ENCODE measurements at places on chromosomes 13 and 19.

- DNase-seq: no peak
These were observed 422.5 kb upstream of the SGCG start for GRCh38 chr13:22758245-22758644.

DNA sequence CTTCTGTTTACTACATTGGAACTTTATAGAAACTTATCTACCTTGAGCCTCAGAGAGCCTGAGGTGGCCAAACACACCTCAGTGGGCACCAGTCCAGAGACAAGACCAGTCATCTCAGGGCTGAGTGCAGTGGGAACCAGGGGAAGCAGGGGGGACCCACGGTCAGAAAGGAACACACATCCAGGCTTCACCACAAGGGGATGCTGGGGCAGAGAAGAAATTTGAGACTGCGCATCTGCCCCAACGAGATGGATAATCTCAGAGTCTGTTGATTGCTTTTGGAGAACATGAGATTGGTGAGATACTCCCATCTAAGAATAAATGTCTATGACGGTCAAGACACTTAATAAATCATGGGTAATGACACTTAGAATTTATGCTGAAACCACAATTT, 98.7 kb downstream of the DOCK9 start:
- DNase-seq: no peak

DNA sequence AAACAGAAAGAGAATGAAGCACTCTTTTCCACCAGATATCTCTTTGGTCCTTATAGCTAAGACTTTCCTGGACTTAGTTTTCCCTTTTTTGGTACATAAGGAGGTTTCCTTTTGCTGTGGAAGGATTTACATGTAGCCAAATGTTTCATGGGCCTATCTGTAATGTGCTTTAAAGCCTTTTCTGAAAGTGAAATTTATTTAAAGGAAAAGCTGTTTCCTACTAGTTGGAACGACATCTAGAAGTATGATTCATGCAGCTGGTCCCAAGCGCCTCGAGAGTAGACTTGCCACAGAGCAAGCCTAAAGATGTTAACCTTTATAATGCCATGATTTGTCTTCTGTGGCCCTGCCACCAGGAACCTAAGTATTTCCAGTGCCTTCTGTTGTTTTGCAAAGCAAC, 390.3 kb downstream of the DLEU7 start:
- peak; percentile 37 for DNase-seq

GRCh38 chr19:4097501-4097900, 26.4 kb downstream of the MAP2K2 start:
- DNase-seq: no peak

DNA sequence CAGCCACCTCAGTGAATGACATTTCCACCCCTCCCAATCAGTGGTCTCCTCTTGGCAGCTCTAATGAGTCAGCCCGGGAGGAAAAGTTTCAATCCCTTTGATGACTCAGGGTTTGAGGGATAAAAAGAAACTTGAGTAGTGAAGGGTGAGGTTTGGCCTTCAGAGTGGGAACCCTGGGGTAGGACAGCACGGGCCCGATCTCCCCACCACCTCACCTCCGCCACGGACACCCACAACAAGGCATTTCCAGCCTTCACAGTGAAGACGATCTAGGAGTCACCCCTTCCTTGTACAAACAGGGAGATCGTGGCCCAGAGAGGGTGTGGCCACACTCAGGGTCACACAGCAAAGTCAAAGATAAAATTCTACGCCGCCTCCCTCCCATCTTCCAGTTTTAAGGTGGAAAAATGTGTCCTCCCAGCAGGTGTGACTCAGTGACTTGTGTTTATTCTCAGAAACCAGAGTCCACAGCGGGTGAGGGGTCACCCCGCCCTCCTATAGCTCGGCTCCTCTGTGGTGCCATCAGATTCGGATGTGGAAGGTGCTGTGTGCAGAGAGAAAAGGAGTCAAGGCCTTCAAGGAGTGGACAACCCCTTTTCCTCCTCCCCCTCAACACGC, 12.3 kb downstream of the CIB3 start:
- peak; percentile 89 for DNase-seq

DNA sequence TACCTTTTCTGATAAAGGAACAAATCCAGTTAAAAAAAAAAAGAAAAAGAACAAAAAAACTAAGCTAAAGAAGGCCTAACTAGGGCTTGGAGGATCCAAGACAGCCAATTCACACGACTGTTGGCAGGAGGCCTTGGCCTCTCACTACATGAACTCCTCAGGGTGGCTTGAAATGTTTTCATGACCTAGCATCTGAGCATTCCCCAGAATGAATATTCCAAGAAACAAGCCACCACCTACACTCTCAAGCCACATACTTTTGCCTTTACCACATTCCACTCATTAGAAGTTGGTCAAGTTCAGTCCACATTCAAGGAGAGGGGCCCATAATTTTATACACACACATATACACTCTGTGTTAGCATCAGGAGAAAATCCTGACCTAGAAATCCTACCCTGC, 97.6 kb upstream of the SIAH3 start:
- no peak for DNase-seq

- DNase-seq: peak; percentile 71
These were observed 42.7 kb downstream of the ING1 start for GRCh38 chr13:110756219-110756631.

GRCh38 chr13:27918918-27919658, 712 bp upstream of the PDX1 start:
- no peak for DNase-seq

DNA sequence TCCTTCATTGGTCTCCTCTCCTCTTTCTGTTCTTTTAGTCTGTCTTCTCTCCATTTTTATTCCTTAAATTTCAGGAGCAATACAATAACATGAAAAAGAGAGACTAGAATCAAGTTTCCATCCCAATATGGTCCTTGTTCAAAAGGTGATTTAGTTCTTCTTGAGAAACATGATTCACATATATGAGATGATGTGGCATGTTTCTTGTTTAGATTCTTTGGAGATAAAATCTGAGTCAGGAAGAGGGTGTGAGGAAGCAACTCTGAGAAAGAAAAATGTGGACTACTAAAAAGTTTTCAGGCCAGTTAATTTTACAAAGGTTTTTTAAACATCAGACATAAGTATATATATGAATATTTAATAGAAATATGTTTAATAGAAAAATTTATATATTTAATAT, 231.4 kb downstream of the OXGR1 start:
- peak; percentile 16 for DNase-seq

GRCh38 chr19:44894052-44894400, 3.0 kb downstream of the TOMM40 start:
- DNase-seq: no peak

DNA sequence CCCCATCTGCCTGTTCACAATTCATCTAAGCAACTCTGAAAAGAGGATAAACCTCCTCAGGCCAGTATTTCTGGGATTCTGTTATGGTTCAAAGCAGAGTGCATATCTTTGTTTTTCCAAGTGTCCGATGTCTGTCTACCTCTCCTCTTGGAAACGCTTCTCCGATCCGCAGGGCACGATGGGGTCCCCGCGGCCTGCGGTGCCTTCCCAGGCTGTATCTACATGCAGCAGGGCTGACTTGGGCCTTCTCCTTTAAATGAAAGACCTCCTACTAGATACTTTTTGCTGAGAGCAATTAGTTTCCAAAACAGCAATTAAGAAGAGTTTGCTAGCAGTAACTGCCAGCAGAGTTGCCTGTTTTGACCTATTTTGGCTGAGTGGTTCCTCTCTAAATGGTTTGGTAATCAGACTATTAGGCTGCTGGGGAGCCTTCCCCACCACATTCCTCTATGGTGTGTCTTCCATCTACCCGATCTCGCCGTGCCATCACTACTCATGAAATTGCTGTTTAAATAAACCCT, 23.5 kb downstream of the COL4A2 start:
- peak; percentile 72 for DNase-seq

- no peak for DNase-seq
These were observed 51.6 kb upstream of the POMP start for GRCh38 chr13:28607187-28607955.

DNA sequence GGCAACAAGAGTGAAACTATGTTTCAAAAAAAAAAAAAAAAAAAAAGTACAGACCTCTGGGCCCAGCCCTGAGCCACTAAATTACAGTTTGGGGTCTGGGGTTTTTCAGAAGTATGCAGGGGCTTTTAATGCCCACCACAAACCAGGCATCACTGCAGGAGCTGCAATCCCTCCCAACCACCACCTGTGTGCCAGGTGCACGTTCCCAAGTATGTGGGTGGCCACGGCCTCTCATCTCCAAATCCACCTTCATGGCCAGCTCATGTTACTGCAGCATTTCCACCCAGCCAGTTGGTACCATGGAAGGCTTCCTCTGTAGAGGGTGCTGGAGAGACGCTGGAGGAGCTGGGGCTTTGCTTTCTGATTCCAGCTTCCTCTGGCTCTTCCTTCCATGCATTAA, 26.5 kb downstream of the CEP89 start:
- no peak for DNase-seq

DNA sequence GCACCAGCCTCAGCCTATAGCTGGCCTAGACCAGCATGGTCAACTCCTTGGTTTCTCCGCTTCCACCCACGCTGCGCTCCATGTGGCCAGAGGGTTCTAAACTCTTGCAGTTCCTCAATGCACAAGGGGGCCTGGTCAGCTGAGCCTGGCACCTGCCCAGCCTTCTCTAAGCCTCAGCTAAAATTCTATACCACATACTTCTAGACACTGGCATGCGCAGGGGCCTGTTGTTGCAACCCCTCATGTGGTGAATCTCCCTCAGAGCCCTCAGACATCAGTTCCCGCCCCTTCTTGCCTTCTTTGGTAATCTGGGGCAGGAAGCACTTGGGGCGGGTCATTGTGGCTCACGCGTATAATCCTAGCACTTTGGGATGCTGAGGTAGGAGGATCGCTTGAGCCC, 19.7 kb upstream of the LDLR start:
- no peak for DNase-seq

GRCh38 chr13:72121466-72121865, 254.5 kb upstream of the DACH1 start:
- DNase-seq: no peak

GRCh38 chr19:13817615-13818371, 22.6 kb downstream of the ZSWIM4 start:
- DNase-seq: no peak

DNA sequence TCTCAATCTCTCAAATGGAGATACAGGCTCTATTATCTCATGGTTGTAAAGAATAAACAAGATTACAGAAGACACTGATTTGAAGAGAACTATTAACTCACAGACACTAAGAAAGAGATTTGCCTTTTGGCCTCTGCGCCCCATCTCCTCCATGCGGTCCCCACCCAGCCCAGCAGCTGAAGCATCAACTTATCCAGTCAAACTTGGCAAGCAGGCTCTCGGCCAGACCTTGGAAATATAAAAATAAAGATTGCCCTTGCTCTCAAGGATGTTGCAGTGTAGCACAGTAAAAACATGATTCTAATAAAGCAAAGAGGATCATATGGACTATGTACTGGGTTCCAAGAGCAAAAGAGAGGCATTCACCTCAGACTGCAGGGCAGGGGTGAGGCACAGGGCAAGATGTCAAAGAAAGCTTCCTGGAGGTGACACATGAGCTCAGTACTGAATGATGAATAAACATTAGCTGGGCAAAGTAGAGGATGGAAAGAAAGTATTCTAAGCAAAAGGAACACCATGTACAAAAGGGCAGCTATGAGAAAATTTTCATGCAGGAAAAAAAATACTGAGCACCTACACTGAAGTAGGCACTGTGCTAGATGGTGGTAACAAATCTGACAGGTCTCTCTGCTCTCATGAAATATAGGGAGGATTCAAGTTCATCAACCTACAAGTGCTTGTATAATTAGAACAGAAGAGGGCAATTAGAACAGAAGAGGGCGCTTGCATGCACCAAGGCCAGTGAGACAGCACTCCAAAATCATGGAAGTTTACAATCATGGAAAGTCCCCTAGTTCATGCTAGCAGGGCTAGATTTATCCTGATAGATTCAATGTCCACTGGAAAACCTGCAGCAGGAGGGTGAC, 85.0 kb downstream of the SACS start:
- peak; percentile 64 for DNase-seq

- no peak for DNase-seq
These were observed 27.7 kb downstream of the SAE1 start for GRCh38 chr19:47158367-47158791.

- peak; percentile 97 for DNase-seq
These were observed 36.2 kb upstream of the GARRE1 start for GRCh38 chr19:34217952-34218817.

- no peak for DNase-seq
These were observed 6.3 kb upstream of the ANKRD10 start for GRCh38 chr13:110921209-110921608.

DNA sequence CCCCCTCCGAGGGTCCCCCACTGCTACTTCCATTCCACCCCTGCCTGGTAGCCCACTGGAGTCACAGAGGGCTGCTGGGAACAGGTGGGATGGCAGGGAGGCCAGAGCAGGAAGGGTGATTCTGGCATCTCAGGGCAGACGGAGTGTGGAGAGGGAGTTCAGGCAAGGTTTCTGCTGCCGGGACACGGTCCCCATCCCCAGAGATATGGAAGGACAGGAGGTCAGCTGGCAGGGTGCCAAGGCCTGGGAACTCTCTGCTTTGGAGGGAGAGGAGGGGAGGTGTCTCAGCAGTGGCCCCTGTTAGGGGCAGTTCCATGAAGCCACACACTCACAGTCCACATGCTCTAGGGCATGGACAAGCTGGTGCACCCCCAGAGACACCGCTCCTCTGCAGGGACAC, 68.1 kb downstream of the CHST8 start:
- DNase-seq: no peak

All from fibroblast of mammary gland (primary cell).